ENCODE measurements at places on chromosomes 2 and 18.

- DNase-seq = no peak
Observed at GRCh38 chr2:25164561-25164960, 3.8 kb downstream of the POMC start.

- no peak for DNase-seq
Observed at GRCh38 chr2:204494681-204495080, 50.6 kb upstream of the PARD3B start.

- no peak for DNase-seq
Observed at GRCh38 chr2:144559242-144559641, 39.3 kb upstream of the ZEB2 start.

GRCh38 chr2:196101325-196101991 lies 32.8 kb upstream of the DNAH7 start:
- DNase-seq = peak; percentile 64

GRCh38 chr2:100235581-100235980 lies 86.7 kb downstream of the LONRF2 start:
- no peak for DNase-seq

DNA sequence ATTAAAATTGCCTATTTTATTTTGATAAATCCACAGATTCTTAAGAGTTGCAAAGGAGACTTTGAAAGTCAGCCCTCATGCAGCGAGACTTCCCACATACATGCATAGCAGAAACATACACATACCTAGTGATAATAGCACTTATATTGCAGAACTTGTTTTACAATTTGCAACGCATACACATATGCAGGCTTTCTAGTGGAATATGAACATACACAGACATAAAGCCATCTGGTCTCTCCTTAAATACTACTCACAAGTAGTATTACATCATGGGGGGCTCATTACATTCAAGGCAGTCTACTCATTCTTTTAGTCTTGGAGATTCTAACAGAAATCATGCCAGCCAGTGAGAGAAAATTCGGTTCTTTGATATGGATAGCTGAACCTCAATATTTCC lies 295.1 kb upstream of the RND3 start:
- DNase-seq = no peak
